ACHN (cell line): ENCODE measurements at places on chromosomes 7 and 10.

- DNase-seq: peak; percentile 98
Observed at GRCh38 chr7:1555046-1555812, 776 bp downstream of the TMEM184A start.

GRCh38 chr10:78744491-78745090 lies 324.2 kb upstream of the ZMIZ1 start:
- no peak for DNase-seq

DNA sequence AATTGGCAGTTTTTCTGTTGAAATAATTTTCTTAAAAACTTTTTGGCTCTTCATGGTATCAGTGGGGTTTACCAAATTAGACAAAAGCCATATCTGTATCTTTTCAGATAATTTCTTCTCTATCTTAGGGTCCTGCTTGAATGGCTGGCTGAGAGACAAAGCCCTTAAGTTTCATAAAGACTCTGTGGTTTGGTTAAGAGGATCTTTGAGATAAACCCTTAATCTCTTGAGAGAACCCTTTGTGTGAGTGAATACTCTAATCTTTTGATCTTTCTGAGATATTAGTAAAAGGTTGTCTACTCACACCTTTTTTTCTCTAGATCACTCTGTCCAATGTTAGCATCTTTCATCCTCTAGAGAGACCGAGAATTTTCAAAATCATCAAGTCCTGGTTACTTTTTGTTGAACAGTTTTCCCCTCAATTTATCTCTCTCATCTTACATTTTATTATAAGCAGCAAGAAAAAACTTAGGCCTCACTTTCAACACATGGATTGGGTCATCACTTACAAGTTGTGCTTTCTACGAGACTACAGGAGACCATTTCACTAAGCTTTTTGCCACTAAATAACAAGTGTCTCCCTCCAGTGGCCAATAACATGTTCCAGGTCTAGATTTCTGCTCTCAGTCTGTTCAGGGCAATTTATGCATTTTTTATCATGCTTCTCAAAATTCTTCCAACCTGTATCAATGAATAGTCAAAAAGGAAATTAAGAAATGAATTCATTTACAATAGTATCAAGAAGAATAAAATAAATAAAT lies 28.4 kb downstream of the DNAJC9 start:
- DNase-seq: peak; percentile 54

- no peak for DNase-seq
Observed at GRCh38 chr10:11856678-11857077, 33.5 kb downstream of the PROSER2 start.
